ENCODE measurements at places on chromosomes 7 and 10. TPM values are rescaled to one million over a fixed set of nuclear protein-coding genes. Genes with fewer than 3 reads are reported as not detected.

GRCh38 chr10:72552857-72553256 is 73.0 kb downstream of the MICU1 start:
- DNase-seq, result no peak

- no peak for DNase-seq
Observed at GRCh38 chr7:127153315-127153714, 99.4 kb downstream of the GRM8 start.

- no peak for DNase-seq
Observed at GRCh38 chr7:87391020-87391701, 45.7 kb downstream of the CROT start.

DNA sequence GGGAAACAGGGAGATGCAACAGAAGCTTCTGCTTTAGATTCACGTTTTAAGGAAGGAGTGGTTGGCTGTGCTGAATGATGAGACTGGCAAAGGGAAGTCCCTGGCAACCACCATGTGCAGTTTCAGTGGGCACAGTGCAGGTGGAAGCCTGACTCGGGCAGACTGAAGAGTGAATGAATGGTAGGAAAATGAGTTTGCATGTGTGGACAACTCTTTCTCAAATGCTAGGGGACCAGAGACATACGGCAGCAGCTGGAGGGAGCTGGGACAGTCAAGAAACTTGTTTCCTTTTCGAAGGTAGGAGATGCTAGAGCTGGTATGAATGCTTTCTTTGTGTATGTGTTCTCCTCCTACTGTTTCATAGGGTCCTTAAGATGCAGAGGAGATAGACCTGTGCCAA is 29.0 kb downstream of the PODXL start:
- no peak for DNase-seq

DNA sequence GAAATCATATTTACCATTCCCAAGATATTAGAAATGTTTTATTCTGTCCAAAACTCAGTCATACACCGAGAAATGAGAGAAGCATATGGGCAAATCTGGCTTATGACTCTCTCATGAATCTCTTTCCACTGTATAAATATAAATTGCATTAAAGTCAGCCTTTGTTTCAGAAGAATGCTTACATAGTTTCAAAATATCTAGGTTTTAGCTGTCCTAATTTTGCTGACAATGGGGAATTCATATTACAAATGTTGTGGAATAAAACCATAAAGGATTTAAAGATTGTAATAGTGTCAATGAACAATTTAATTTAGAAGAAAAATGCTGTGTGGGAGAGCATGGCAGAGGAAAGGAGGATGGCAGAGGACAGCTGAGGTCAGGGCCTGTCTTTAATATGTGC is 185.0 kb upstream of the THSD7A start:
- DNase-seq, result no peak

- no peak for DNase-seq
Observed at GRCh38 chr7:18976715-18977471, 140.5 kb downstream of the TWIST1 start.

- DNase-seq, result no peak
Observed at GRCh38 chr10:129501652-129502436, 34.8 kb downstream of the MGMT start.

- DNase-seq, result no peak
Observed at GRCh38 chr10:97903128-97904017, 53.7 kb downstream of the GOLGA7B start.

DNA sequence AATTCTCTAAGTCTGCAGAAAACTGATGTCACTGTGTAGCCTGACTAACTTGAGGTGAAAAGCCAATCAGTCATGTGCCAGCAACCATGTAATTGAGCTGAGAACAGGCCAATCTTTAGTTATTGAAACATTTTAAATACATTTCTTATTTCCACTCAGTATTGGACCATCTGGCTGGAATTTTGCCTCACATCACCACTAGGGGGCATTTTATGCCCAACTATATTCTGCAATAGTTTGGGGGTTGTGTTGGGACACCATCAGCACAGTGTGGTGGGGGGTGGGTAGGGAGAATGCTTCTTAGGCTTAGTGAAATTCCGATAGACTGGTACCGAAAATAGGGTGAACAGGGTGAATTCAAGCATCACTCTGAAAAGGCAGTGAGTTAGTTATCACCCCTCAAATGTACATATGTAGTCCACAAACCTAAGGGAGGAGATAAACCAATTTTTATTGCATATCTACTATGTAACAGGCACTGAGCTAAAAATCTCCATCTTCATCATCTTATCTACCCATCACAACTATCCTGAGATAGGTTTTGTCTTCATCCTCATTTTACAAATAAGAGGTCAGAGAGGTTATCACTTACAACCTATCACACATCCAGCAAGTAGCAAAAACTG is 17.8 kb downstream of the NPSR1 start:
- peak; percentile 6 for DNase-seq

- DNase-seq, result no peak
Observed at GRCh38 chr7:112143136-112143535, 63.1 kb downstream of the DOCK4 start.

GRCh38 chr7:47666164-47666862 is 84.4 kb upstream of the TNS3 start:
- DNase-seq, result no peak

- no peak for DNase-seq
Observed at GRCh38 chr10:14605231-14605925, 169.3 kb downstream of the FAM107B start.

DNA sequence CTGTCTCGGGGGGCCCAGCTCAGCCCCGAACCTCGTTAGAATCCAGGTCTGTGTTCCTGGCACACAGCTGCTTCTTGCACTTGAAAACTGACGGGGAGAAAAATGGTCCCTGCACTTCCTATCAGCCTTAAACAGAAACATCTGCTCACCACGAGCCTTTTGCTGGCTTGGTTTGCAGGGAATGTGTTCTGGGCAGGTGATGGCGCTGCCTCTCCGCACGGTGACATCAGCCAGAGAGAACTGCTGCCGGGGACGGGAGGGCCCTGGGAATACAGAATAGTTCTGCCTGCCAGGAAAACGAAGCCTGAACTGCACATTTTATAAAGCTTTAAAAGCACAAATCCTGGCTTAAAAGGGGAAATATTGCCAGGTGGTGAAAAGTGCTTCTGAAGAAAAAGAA is 622.5 kb downstream of the TYW1 start:
- no peak for DNase-seq

DNA sequence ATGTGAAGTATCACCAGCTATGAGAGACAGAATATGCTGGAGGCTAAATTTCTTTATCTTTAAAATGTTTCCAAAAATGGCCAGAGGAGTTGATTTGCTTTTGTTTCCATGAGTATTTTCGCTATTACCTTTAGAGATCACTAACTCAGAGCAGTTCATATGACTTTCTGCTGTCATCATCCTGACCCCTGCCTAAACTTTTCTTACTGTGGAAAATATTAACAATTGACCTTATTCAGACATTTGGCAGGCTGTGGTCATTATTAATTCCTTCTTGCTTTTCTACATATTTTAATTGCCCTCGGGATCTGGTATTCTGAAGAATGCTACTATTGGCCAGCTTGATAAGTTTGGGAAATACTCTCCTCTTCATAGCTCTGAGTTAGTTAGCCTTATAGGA is 156.5 kb downstream of the EXOC4 start:
- DNase-seq, result no peak

- no peak for DNase-seq
Observed at GRCh38 chr10:123530166-123530870, 135.8 kb upstream of the GPR26 start.

DNA sequence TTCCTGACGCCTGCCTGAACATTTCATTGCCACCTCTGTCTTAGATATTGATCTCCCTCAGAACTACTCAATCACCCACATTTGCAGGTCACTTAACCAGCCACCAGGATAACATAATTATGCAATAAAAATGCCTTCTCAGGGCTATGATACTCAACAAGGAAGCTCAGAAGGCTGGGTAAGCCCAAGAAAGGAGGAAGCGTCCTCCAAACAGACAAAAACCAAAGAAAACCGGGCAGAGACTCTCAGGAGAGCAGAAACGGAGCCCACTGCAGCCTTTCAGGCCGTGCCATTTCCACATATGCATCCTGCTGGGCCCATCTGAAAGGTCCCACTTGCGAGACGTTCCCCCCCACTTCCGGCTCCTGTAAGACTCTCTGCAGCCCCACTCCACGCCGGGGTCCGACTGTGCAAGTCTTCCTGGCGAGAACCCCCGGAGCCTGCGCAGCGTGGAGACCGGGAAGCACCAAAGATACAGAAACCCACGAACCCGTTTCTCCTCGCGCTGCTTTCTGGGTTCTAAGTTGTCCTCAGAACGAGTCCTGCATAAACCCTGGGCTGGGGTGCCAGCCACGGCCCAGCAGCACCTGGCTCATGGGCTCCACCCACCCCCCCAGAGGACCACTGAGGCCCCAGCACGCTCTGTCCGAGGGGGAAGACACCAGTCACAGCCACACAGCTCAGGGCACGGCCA is 83.7 kb downstream of the DIP2C start:
- DNase-seq, result no peak

GRCh38 chr7:75945297-75946168 is 30.6 kb downstream of the POR start:
- DNase-seq, result no peak

DNA sequence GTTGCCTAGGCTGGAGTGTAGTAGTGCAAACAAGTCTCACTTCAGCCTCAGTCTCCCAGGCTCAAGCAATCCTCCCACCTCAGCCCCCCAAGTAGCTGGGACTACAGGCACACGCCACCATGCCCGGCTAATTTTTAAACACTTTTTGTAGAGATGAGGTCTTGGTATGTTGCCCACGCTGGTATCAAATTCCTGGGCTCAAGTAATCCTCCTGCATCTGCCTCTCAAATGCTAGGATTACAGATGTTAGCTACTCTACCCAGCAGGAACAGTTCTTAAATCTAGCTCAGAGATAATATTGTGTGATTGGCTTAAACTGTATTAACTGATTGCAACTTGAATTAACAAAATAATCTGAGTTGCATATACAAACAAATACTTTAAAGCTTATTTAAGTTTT is 82.9 kb downstream of the CDK14 start:
- no peak for DNase-seq

GRCh38 chr10:78247821-78248220 is 214.2 kb downstream of the RPS24 start:
- no peak for DNase-seq

DNA sequence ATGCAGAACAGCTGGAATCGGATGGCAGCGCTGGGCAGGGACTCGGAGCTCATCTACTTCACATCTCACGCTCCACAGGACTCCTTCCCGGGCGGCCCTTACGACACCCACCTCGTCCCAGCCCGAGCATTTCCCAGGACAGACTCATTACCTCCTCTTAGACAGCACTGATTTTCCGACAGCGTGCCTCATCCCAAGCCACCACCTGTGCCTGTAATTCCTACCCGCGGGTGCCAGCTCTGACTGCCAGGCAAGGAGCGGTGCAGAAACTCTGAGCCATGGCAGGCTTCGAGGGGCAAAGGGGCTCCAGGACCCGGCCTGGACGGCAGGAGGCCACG is 25.6 kb downstream of the GPER1 start:
- DNase-seq, result no peak

DNA sequence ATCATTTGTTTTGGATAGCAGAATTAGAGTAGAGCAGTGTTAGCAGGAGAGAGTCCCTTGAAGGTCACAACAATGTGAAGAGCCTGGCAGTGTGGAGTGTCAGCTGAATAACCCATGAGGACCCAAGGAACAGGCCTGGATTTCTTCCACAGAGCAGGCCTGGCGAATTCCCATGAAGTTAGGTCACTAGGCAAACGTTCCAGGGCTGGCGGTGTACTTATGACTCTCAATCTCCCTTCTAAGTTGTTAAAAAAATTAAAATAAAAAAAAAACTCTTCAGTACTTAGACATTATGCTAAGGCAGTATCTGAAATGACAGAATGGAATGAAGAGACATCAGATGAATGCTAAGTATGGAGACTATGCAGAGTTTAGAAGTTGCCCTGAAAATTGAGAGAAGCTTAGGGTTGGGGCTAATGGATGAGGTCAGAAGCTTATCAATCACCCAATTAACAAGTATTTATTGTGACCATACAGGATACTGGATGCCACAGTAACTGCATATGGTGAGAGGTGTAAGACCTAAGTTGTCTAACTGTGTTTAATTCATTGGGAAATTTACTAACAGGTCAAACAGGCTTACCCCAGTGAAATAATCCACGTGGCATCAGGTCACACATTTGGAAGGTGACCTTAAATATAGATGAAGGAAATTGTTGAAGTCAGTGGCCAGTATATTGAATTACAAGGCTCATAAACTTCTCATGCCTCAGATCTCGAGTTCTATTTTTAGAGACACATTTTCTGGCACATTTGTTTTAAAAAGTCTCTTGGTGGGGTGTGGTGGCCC is 126.2 kb upstream of the NRP1 start:
- DNase-seq, result no peak

DNA sequence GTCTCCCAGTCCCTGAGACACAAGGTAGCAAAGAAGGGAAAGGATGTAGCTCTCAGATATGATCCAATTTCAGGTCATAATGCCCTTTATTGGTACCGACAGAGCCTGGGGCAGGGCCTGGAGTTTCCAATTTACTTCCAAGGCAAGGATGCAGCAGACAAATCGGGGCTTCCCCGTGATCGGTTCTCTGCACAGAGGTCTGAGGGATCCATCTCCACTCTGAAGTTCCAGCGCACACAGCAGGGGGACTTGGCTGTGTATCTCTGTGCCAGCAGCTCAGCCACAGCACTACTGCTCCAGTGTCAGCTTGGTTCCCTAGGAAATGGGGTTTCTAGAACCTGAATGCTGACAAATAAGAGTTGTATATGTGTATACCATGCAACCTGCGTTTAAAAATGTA is 74.6 kb upstream of the PRSS58 start:
- DNase-seq, result no peak

DNA sequence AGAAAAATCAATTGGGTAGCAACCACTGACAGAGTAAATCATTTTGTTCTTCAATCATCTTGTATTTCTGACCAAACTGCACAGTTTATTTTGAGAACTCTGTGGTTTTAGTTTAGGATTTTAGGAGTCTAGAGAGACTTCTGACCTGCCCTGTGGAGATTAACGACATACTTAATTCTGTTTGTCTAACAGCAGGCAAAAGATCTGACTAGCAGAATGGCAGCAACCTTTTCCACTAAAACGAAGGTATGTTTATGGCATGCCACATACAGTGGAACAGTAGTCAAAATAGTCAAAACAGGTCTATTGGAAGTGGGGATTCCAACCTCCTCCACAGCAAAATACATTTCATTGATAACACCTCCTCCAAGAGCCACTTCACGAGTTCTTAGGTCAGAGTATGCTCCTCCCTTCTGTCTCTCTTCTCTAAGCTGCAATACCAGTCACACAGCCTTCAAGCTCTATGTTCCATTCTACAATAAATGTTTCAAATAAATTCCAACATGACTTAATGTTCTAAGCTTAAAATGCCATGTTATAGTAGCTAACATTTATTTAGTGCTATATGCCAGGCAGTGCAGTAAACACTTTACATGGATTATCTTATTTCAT is 34.4 kb downstream of the NRCAM start:
- DNase-seq, result no peak

GRCh38 chr7:42492920-42493319 is 255.9 kb upstream of the GLI3 start:
- no peak for DNase-seq

The IL2RA gene
- not detected for total RNA-seq

The TBX20 gene
- not detected for total RNA-seq

The FAM13C gene
- total RNA-seq, result 94.3 TPM

The WIPF3 gene
- 24.3 TPM for total RNA-seq

The SUFU gene
- 15.0 TPM for total RNA-seq

The GPNMB gene
- 17.4 TPM for total RNA-seq

The ASZ1 gene
- not detected for total RNA-seq

The COL28A1 gene
- 6.1 TPM for total RNA-seq

The TMEM26 gene
- 1.0 TPM for total RNA-seq

Measured in dorsolateral prefrontal cortex (tissue), 122 donors.